Stimulated activated CD4-positive, alpha-beta T cell treated with anti-CD3 and anti-CD28 coated beads, Interleukin-4, amount 100 ng/mL, for 1 hour (primary cell): ENCODE measurements at places on chromosomes 1 and 21.
A peak's percentile ranks its signal among the peaks of the same experiment; 100 is the strongest.

DNA sequence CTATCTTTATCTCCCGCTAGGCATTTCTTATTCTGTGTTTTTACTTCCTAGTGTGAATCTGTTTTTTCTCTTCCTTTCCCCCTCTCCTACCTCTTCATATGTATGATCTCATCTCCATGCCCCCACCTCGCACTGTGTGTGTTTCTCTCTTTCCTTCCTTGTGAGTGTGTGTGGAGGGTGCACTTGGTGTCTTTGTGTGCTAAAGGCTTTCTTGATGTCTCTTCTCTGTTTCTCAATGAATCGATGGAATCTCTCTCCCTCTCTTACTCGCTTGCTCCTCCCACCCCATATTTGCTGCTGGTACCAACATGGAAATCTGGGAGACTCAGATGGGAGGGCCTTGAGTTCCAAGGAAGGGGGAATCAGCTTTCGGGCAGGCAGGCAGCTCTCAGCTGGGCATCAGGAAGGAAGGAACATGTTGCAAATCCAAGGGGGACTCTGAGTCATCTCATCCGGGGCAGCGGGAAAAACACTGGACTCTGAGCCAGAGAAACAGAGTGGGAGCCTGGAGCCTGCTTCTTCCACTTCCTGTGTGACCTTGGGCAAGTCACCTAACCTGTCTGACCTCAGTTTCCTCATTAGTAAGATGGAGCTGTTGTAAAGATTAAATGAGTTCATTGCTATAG, 147.5 kb downstream of the PTPRU start:
- no peak for DNase-seq

DNA sequence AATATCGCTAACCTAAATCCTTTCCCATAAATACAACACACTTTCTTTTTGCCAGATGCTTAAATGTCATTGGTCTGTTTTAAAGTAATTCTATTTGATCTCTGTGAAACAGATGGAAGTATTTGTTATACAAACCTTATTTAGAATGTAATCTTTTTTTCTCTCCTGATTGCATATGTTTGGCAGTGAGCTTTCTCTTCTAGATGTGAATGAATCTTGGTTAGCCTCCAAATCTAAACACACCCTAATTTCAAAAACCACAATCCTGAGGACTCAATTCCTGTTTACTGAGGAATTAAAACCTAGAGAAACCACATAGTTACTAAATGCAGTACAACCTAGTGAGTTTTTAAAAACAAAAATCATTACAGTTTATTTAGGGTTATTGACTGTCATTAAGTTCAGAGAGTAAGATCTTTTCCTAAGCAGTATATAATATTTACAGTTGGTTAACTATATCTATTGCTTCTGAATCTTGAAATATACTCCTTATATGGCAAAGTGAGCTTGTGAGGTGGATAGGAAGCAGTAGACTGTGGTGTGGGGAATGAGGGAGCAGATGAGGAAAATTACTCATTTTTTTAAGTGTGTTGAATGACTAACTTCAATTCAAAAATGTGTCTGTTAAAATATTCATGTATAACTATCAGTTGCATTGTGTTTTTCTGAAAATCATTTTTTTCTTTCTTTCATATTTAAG, 218.7 kb downstream of the FMN2 start:
- no peak for DNase-seq

GRCh38 chr1:200435200-200435780, 25.5 kb upstream of the ZNF281 start:
- DNase-seq = no peak

GRCh38 chr1:114499478-114499877, 11.5 kb downstream of the TRIM33 start:
- DNase-seq = no peak

DNA sequence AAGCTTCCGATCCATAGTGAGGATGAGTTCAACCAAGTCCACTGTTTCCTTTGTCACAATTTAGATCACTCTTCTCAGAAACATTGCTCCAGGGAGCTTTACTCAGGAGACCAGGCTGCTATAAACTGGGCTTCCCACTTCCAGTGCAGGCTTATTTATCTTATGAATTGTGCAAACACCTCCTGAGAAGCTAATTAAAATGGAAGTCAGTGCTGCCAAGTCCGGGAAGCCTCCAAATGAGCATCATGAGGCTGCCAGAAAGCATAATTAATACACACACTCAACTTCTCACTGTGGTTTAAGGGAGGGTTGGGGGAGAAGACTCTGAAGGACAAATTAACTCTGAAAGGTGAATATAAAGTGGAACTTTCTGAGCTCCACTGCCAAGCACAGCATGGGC, 145.0 kb upstream of the SGIP1 start:
- no peak for DNase-seq

- DNase-seq = no peak
Measured at GRCh38 chr1:86650065-86650464, 54.3 kb upstream of the SH3GLB1 start.

GRCh38 chr1:171600862-171601261, 21.2 kb upstream of the MYOCOS start:
- no peak for DNase-seq

- DNase-seq = no peak
Measured at GRCh38 chr21:44916965-44917364, 3.7 kb downstream of the ITGB2 start.

DNA sequence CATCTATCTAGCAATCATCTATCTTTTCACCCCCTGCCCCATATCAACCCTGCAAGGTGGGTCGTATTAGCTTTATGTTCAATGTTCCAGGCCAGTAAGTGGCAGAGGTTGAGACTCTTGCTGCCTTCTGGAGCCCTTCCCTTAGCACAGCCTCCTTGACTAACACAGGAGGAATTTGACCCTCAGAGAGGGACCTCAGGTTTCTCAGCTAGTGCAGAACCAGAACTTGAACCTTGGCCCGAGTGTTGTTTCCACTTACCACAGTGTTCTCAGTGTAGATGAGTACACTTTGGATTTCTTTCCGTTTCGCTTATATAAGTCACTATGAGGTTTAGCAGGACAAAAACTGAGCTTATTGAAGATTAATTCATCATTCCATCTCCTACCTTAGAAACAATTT, 11.1 kb upstream of the ATF3 start:
- DNase-seq = no peak

DNA sequence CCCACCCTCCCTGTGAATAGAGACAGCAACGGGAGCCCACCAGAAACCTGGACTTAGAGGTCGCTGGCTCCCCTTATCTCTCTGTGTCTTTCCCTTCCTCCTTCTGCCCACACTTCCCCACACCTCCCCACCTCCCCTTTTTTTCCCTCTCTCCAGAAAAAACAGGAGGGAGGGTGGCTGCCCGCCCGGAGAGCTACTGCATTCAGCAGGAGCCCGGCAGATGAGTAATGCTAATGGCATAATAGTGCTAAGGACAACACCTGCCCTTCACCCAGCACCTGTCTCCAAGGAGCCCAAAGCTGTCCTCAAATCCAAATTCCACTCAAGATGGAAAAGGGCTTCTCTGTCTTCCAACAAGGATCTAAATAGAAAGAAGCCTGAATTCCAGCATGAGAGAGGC, 11.4 kb upstream of the PRELP start:
- no peak for DNase-seq

- no peak for DNase-seq
Measured at GRCh38 chr1:86175756-86176155, 19.2 kb upstream of the COL24A1 start.

- no peak for DNase-seq
Measured at GRCh38 chr1:115912116-115912515, 64.2 kb upstream of the SLC22A15 start.

GRCh38 chr1:51750218-51750617, 128.3 kb downstream of the NRDC start:
- no peak for DNase-seq

DNA sequence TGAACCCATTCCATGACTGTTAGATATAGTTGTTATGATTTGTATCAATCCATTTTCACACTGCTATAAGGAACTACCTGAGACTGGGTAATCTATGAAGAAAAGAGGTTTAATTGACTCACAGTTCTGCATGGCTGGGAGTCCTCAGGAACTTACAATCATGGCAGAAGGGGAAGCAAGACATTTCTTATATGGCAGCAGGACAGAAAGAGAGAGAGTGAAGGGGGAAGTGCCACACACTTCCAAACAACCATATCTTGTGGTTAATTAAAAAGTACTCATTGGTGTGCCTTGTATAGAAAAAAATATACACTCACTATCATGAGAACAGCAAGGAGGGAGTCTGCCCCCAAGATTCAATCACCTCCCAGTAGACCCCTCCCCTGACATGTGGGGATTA, 137.6 kb upstream of the NBPF11 start:
- DNase-seq = no peak

GRCh38 chr1:65009724-65010420, 43.5 kb upstream of the JAK1 start:
- DNase-seq = no peak

- DNase-seq = no peak
Measured at GRCh38 chr1:7651203-7651602, 119.9 kb upstream of the VAMP3 start.

DNA sequence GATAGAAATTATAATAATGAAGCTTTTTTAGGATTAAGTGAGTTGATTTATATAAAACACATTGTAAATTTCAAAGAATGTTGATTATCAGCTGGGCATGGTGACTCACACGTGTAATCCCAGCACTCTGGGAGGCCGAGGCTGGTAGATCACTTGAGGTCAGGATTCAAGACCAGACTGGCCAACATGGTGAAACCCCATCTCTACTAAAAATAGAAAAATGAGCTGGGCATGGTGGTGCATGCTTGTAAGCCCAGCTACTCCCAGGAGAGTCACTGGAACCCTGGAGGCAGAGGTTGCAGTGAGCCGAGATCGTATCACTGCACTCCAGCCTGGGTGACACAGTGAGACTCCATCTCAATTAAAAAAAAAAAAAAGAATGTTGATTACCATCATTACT, 18.4 kb downstream of the ADAMTS1 start:
- no peak for DNase-seq

GRCh38 chr21:44985441-44986401, 45.9 kb downstream of the SLX9 start:
- DNase-seq = no peak

DNA sequence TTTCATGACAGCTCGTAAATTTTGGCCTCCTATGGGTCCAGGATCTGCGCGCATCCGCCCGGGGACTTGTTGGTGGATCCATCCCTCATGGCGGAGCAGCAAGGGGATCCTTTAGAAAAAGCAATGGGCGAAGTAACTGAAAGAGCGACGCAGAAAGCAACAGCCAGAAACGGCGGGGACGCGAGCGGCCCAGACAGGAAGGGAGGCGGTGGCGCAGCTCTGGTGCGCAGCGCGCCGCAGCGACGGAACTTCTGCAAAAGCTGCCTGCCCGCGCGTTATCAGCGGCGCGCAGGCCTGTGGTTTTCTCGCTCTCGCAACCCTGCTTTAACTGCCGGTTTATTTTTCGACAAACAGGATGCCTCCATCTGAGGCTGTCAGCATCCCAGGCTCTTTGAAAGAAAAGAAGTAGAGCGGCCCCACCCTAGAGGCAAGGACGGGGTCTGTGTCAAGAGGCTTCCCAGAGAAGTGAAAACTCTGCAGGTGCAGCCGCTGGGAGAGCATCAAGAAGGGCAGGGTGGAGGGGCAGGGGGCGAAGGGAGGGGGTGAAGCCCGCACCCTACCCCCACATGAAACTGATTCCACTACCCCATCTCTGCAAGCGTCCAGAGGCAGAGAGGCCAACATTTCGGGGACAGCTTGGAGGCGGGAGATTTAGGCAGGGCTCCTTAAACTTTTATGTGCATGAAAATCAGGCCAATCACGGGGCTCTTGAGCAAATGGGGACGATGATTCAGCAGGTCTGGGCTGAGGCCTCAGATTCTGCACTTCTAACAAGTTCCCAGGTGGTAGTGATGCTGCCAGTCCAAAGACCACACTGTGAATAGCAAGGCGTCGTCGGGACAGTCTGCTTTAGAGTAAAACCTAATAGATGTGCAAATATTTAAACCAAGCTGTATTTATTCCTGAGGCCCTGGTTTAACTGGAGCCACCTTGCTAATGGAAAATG, 22.2 kb downstream of the RUNX1 start:
- peak; percentile 77 for DNase-seq

GRCh38 chr1:218778257-218779126, 395.2 kb upstream of the LYPLAL1 start:
- DNase-seq = no peak

GRCh38 chr1:206859082-206859521, 6.3 kb upstream of the IL20 start:
- DNase-seq = no peak
